ENCODE measurements at places on chromosomes 2 and 18.

GRCh38 chr18:66316701-66317100 is 287.2 kb downstream of the CDH19 start:
- DNase-seq, result no peak

DNA sequence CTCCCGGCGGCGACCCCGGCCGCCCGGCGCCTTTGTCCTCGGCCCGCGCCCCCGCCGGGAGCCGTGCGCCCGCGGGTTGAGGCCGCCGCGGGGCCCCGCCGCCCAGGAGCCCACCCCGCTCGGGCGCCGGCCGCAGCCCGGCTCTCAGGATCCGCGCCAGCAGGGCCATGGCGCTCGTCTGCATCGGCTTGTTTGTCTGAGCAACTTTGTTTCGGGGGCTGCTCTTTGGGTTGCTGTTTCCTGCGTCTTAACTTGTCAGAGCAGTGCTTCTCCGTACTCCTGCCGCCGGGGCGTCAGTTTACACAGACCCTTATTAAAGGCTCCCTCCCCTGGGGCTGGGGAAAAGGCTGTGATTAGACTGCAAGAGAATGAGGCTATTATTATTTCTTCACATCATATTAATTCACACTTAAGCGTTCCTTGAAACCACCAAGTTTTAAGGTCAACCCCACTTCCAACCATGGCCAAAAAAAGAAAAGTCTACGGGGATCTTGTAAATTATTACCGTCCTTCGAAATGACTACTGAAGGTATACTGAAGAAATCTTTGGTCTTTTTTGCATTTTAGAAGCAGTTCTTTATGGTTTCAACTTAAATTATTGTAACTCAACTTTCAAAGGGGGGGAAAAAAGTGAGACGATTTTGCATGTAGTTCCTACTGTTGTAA is at the start of gene CYP27C1:
Gene CYP27C1 (minus strand): TSS at position 198 of the 666 bp plus-strand sequence. CDS start 29 bp downstream, at position 169.
- no peak for DNase-seq

DNA sequence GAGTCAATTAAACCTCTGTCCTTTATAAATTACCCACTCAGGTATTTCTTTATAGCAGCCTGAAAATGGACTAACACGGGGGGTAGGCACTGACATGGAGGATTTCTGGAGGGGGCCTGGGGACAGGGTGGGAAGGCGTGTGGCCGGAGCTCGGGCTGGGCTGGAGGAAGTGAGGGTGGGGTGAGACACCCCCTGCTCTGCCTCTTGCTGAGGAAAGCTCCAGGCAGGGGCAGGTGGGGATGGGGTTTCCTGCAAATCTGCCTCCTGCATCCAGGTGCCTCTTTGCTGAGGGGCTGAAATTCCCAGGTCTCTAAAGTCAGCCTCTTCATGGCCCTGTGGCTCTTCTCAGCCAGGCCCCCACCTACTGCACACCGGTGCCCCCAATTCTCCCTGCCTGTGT is 25.7 kb upstream of the OTOS start:
- no peak for DNase-seq

GRCh38 chr2:201975434-201975833 is 58.2 kb upstream of the FZD7 start:
- no peak for DNase-seq

DNA sequence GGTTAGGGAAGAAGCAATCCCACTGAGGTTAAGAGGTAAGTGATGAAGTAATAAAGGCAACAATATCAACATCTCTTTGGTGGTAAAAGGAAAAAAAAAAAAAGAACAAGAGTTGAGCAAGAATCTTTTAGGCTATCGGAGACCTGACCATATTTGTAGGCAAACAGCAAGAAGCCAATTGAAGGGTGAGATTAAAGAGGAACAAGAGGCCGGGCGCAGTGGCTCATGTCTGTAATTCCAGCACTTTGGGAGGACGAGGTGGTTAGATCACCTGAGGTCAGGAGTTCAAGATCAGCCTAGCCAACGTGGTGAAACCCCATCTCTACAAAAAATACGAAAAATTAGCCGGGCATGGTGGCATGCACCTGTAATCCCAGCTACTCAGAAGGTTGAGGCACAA is 11.3 kb downstream of the VPS54 start:
- no peak for DNase-seq

DNA sequence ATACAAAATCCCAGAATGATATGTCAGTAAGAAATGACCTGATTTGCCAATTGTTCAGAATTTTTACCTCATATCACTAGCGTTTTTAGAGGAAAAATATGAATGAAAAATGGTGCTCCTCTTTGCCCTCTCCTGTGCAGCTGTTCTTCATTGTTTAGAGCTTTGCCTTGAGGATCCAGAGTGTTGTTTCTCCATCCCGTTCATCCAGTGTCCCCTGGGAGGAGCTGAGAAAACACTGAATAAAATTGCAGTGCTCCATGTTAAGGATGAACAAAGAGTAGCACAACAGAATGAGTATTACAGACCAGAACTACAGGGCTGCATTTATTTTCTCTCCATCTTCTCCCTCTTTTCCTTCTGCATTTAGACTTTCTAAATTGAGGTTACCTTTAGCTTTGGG is 133.1 kb downstream of the ADCYAP1 start:
- no peak for DNase-seq

GRCh38 chr2:19785867-19786266 is 115.9 kb downstream of the TTC32 start:
- DNase-seq, result no peak

DNA sequence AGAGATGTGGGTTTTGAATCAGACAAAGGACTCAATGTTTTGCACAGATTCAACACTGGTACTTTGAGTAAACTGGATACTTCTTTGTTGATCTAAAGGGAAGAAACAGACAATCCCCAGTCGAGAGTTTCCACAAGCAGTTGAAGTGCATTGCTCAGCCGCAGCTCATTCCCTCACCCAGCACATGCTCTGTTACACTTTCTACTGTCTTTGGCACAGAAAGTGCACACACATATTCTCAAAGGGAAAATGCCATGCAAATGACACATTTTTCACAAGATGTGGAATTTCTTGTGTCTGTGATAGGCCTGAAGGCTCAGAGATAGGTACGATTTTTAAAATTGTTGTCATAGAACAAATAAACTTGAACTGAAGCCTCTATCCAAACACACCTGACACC is 258.9 kb upstream of the TRIB2 start:
- no peak for DNase-seq

Measured in CD4-positive, alpha-beta T cell treated with Interferon gamma for 1 hour (primary cell).